ENCODE measurements at places on chromosomes 6 and 20. TPM values are rescaled to one million over a fixed set of nuclear protein-coding genes. Genes with fewer than 3 reads are reported as not detected.

RBM24 gene
- 0.68 TPM for total RNA-seq

OLIG3 gene
- not detected for total RNA-seq

DNA sequence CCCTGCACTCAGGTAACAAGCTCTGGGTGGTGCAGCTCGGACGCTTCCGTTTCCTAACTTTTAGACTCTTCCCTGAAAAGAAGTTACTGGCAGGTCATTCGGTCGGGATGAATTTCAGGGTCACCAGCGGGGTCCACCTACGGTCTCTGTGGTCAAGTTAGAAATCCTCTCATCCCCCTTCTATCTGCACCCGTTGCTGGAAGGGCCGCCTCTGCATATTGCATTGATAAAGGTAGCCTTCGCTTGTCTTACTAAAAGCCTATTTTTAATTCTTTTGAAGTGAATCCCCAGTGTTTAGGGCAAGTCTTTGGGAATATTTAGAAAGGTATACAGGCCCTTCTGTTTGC, 47.3 kb downstream of the LRRN4 start:
- no peak for DNase-seq

- DNase-seq: no peak
Observed at GRCh38 chr6:34866509-34866908, 21.3 kb downstream of the TAF11 start.

DNA sequence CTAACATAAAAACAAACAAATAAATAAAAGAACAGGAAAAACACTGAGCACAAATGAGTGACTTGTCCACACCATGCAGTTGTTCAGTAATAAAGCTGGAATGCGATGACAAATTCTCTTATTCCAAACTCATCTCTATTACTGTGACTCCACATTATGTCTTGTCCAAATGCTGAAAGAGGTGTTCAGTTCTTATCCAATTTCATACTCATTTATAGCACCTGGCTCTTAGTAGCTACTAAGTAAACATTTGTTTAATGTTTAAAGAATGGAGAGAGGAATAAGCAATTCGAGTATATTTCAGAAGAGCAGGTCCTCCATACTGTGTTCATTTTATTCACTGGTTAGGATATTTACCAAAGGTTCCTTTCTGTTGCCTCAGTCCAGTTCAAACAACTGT, 439.0 kb upstream of the JAG1 start:
- no peak for DNase-seq

POU3F2 gene
- total RNA-seq: not detected

DEFB126 gene
- not detected for total RNA-seq

DNA sequence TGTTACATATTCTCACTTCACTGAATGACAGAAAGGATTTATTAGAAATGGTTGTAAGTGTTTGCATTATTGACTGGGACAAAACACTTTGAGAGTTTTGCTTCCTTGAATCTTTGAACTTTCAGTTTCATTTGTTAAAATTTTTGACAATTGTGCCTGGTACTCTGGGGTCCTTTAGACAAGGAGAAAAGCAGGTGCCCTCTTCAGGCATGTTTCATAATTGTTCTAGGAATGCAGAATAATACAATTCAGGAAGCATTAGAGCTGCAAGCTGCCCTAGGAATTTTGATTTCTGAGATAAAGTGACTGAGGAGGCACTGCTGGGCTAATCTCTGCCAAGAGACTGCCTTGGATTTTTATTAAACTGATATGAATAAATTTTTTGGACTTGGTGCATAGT, 49.7 kb downstream of the TOP1 start:
- DNase-seq: no peak

GRCh38 chr6:122061855-122062254, 337.6 kb upstream of the HSF2 start:
- DNase-seq: no peak

SMIM13 gene
- 5.8 TPM for total RNA-seq

GRCh38 chr20:11323816-11324215, 593.9 kb upstream of the BTBD3 start:
- DNase-seq: no peak

CTCFL gene
- not detected for total RNA-seq

GRCh38 chr6:131250122-131250521, 114.9 kb downstream of the AKAP7 start:
- DNase-seq: peak; percentile 84

DNA sequence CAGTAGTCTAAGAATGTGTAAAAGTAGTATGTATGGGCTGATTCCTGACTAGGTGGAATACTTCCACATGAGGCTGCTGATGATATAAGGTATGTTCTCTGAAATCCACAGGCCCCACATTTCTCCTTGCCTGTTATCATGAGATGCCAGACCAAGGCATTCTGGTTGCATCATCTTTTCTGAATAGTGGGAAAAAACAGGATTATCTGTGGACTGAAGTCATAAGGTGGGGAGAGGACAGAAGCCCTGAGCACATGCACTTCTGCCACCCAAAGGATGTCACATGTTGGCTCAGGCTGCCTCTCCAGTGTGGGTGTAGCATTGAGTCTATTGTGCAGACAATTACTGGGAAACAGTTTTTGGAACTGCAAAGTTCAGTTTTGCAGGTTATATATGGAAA, 184.5 kb upstream of the RAB32 start:
- no peak for DNase-seq

DNA sequence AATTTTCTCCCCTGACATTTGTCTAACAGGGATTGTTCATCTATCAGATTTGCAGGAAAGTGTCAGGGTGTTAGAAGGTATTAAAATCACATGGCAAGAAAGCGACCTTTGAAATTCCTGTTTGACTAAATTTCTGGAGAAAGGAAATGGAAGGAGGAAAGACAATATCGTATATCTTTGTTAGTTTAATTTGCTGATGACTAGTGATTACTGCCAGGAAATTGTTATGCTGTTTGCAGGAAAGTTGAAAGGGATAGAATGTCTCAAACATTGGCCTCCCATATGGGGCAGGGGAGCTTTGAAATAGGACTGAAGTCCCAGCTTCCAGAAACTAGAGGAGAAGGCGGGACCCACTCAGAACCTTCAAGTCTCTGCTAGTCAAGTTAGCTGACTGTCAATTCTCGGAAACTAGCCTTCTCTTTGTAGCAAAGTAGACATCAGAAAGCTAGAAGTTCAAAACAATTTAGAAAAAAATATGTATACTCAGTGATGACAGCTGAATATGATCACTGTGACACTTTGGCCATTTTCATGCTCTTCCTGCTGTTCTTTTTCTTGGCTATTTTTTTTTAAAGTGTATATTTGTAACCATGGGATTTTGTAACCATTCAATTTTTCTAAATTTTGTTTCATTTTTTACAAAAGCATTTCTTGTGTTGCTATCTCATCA, 53.4 kb upstream of the RALGAPA2 start:
- no peak for DNase-seq

IPCEF1 gene
- 19.2 TPM for total RNA-seq

DNA sequence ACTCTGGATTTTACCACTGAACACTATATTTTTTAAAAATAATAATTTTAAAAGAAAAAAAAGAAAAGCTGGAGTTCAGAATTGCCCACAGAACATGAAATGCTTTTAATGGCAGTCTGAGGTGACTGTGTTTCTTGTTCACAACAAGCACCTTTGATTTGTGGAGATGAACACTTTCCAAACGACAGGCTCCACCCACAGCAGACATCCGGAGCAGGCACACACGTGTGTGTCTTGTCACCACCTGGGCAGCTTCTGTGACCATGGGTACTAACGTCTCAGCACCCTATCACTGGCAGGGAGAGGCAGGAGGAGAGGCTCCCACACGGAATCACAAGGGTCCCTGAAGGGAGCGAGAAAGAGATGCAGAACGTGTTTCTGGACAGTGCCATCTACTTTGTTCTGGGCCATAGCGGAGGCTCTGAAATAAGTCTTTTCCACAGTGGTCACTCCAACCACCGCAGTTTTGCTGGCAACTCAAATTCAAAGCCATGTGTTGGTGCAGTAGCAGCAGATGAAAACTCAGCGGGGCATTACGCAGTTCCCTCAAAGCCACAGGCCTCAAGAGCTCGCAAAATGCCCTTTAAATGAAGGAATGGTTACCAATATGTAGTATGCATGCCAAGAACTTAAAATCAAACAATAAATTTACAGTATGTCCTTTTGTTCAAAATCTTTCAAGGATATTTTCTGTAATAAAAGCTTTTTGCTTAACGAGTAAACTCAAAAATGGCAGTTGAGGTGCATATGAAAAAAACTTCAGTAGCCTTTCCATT, 242.2 kb downstream of the FOXC1 start:
- DNase-seq: no peak

TFAP2D gene
- total RNA-seq: not detected

NOX3 gene
- not detected for total RNA-seq

SCUBE3 gene
- 0.11 TPM for total RNA-seq

DNA sequence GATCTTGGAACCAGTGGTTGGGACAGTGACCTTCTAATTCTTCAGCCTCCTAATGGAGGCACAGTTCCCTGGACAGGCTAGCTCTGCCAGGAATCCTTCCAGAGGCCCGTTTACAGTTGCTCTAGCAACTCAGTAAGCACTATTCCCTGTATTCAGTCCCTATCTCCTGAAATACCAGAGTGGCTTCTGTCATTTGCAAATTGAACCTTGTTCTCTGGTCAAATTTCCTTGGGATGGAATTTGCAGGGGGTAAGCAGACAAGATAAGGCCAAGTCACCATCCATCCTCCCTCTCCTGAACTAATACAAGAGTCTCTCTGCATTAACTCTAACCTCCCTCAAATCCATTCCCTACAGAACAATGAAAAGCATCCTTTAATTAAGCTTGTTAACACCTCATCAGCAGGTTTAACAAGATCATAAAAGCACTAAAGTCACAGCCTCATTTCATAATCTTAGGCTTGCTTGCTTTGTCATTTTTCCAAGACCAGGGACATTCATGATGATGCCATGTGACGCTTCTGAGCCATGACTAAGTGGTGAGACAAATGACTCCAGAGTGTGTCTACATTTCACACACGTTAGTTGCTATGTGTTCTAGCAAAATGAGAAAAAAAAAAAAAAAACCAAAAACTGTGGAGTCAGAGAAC, 37.1 kb downstream of the SLC22A23 start:
- no peak for DNase-seq

MAS1 gene
- not detected for total RNA-seq

PRRT1 gene
- 0.28 TPM for total RNA-seq

- peak; percentile 69 for DNase-seq
Observed at GRCh38 chr6:36727505-36728021, 29.9 kb downstream of the RAB44 start.

HIVEP2 gene
- total RNA-seq: 30.1 TPM

GRCh38 chr6:137155830-137156229, 17.6 kb downstream of the IL22RA2 start:
- no peak for DNase-seq

GRCh38 chr6:63615590-63615989, 20.0 kb upstream of the PHF3 start:
- no peak for DNase-seq

EYS gene
- total RNA-seq: 0.28 TPM

- no peak for DNase-seq
Observed at GRCh38 chr6:32991972-32992371, 17.4 kb downstream of the HLA-DOA start.

- no peak for DNase-seq
Observed at GRCh38 chr6:71290611-71291010, 2.0 kb downstream of the OGFRL1 start.

EFCAB8 gene
- 1.9 TPM for total RNA-seq

GRCh38 chr6:17054647-17055046, 47.2 kb upstream of the STMND1 start:
- no peak for DNase-seq

GRCh38 chr20:8568075-8568474, 436.0 kb downstream of the PLCB1 start:
- DNase-seq: no peak

- peak; percentile 28 for DNase-seq
Observed at GRCh38 chr6:43927532-43928210, 157.7 kb downstream of the VEGFA start.

- DNase-seq: no peak
Observed at GRCh38 chr20:57735831-57736737, 26.3 kb upstream of the PMEPA1 start.

- no peak for DNase-seq
Observed at GRCh38 chr6:109794201-109794923, 103.3 kb downstream of the FIG4 start.

DNA sequence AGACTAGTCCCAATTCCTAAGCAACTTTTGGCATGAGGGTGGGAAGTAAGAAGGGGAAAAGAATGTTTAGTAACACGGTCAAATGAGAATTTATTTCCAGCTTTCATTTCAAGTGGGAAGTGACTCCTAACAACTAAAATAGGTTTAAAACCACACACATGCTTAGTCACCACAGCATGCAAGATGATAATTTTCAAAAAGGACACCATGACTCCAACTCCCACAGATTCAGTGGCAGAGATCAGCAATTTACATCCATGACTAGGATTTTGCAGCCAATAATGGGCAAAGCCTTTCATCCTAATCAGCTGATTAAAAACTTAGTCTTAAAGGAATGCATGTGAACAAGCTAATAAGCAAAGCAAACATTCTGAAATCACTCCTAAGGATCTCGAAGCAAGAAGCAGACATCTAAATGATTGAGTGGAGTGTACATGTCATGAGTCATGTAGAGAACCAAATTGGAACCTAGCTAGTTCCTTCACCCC, 48.1 kb upstream of the GCLC start:
- DNase-seq: no peak

Measured in spleen (tissue), 13 donors.